Epithelial cell of prostate (primary cell): ENCODE measurements at places on chromosomes 7 and 10.

- DNase-seq, result no peak
Measured at GRCh38 chr7:140494867-140495266, 15.6 kb upstream of the MKRN1 start.

GRCh38 chr10:68877482-68878110 lies 23.5 kb upstream of the DDX50 start:
- no peak for DNase-seq

DNA sequence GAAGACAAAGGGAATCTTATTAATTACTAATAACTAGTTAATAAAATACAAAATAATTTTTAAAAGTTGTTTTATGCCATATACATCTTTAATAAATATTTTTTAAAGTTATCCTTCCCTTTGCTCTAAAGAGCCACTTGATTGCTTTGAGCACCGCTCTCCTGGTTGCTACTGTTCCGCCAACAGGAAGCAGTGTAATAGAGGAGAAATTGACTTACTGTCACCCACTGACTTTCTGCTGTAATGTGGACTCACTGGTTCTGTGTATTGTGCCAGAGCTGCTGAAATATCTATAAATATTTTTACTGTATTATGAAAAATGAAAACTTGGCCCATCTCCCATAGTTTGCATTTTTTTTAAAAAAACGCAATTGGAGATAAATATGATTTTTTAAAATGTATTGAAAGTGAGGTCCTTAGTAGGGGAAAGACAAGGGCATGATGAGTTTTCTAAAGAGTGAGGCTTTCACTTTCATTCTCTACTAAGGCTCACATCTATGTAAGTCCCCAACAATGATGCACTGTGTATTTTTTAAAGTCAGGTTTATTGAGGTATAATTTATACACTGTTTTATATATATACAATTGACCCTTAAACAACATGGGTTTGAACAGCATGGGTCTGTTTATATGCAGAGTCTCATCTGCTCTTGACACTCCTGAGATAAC lies 100.5 kb downstream of the NPY start:
- no peak for DNase-seq

- no peak for DNase-seq
Measured at GRCh38 chr10:27680006-27680557, 65.5 kb downstream of the MKX start.

DNA sequence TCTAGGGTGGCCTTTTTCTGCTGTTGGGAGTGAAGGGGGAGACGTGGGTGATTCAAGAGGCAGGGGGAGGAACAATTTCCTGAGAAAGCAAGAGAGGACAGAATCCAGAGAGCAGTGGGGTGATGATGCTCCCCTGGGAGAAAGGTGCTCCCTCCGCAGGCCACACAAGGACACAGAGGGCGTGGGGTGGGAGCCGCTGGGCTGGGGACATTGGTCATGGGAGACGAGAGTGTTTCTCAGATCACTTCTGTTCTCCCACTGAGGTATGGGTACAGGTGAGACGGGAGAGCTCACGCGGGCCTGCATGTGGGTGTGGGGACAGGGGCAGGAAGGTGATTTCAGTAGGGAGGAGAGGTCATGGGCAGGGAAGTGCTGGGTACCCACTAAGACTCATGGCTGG lies 259.5 kb upstream of the CTBP2 start:
- no peak for DNase-seq
